ENCODE measurements at places on chromosomes 6 and 20. TPM values are rescaled to one million over a fixed set of nuclear protein-coding genes. Genes with fewer than 3 reads are reported as not detected.
A peak's percentile ranks its signal among the peaks of the same experiment; 100 is the strongest.

GRCh38 chr20:16709017-16709416 is 20.8 kb upstream of the SNRPB2 start:
- DNase-seq, result no peak

GRCh38 chr6:139757784-139758183 is 383.3 kb upstream of the CITED2 start:
- no peak for DNase-seq

The ADGRB3 gene
- not detected for total RNA-seq

GRCh38 chr20:651713-652614 is 1.0 kb downstream of the SRXN1 start:
- DNase-seq, result peak; percentile 48

DNA sequence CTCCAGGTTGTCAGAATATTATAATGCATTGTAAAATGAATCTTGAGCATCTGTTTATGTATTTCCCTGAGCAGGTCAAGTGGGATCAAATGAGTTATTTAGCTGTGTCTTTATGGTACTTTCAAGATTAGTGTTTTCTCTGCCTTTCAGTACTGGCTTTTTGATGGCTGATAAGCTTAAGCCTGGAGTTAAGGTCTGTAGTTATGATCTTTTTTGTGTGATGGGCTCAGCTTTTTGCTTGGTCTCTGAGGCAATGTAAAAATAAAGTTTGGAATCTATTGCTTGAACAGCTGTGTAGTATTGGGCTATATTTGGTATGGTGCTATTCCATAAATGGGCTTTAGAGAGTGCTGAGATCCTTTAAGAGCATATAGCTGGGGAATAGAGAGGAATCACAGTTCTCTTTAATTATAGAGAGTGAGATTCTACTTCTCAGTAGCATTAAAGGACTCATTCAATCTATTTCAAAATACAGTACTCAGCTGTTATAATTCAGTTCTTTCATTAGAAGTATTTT is 40.7 kb downstream of the ZNF451 start:
- DNase-seq, result no peak

GRCh38 chr6:44537306-44538049 is 150.0 kb downstream of the CDC5L start:
- DNase-seq, result no peak

The ADGRG6 gene
- total RNA-seq, result 33.4 TPM

DNA sequence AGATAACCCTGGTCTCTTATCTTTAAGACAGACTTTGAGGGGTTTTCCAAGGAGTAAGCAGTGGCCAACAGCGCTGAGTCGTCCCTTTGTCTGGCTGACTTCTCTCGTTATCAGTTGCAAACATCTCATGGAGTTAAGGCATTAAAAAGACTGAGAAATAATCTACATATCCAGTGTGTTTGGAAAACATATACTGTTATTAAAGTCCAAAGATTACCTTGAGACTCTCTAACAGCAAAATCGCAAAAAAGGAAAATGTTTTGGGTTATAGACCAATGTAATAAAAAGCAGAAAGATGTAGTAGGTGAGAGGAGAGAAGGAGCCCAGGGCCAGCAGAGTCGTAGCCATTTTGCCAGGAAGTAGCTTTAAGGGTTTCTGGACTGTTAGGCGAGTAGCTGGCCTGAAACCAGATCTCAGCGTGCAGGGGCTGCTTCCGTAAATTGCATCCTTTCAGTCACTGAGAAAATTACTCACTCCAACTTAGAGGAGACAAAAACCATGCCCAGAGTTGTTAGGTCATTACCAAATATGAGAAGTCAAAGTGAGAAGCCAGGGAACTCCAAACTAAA is 24.6 kb downstream of the MYLK4 start:
- DNase-seq, result no peak

DNA sequence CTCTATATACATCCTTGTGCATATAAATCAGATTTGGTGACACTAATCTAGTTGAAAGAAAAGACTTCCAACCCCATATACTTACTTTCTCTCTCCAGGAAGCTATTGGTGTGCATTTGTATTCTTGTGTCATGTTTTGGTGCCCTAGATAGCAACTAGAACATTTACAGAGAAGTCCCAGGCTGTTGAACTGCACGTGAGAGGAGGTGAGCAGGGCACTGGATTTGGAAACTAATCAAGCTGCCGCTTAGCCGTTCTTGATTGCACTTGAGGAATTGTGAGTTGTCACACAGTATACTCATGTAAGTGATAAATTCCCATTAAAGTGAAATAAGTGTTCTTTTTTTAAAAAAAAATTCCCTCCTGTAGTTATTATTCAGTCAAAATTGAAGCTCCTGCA is 7.6 kb downstream of the WRNIP1 start:
- no peak for DNase-seq

DNA sequence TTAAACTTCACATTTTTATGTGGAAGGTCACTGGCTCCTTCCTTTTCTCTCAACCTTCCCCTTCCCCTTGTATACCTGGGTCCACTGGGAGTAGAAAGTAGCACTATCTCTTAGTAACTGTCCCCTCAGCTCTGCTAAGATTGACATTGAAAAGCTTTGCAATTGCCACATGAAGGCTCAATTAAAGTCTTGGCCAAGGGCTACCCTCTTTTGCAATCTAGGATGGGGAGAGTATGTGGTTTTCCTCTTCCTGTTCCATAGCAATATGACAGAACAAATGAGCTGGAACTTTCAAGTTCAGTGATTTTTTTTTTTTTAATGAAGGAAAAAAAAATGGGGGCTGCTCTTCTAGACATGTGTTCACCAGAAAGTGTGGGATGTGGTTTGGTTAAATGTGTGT is 37.1 kb downstream of the PROKR2 start:
- no peak for DNase-seq

- DNase-seq, result peak; percentile 99
Measured at GRCh38 chr6:37244430-37245310, 12.9 kb upstream of the TBC1D22B start.

- peak; percentile 89 for DNase-seq
Measured at GRCh38 chr6:110285306-110286060, 72.7 kb downstream of the METTL24 start.

The PAQR8 gene
- 3.9 TPM for total RNA-seq

- DNase-seq, result no peak
Measured at GRCh38 chr6:24079076-24079475, 46.9 kb upstream of the NRSN1 start.

DNA sequence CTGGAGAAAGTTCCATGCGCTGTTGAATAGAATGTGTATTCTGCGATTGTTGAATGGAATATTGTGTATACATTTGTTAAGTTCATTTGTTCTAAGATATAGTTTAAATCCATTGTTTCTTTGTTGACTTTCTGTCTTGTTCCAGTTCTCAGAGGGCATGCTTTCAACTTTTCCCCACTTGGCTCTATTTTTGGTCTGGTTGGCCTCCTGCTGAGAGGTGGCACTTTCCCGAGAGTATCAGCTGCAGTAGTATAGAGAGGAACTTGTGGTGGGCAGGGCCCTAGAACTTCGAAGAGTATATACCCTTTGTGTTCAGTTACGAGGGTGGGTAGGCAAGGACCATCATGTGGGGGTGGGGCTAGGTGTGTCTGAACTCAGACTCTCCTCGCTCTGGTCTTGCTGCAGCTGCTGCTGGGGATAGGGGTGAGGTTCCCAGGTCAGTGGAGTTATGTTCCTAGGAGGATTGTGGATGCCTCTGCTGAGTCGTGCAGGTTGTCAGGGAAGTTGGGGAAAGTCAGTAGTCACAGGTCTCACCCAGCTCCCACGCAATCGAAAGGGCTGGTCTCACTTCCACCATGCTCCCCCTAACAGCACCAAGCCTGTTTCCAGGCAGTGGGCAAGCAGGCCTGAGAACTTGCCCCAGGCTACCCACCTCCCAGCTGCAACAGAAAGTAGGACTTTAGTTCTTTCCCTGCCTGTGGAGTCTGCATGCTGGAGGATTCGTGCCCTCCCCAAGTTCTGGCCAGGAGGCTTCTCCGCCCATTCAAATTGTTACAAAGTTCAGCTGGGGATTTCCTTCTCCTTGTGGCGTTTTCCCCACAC is 118.9 kb upstream of the SSTR4 start:
- DNase-seq, result no peak

The COL21A1 gene
- total RNA-seq, result not detected

GRCh38 chr6:33633462-33634158 is 12.5 kb downstream of the ITPR3 start:
- DNase-seq, result peak; percentile 61

The MUC22 gene
- total RNA-seq, result not detected

The TAF4 gene
- total RNA-seq, result 3.7 TPM

- DNase-seq, result peak; percentile 31
Measured at GRCh38 chr6:25050356-25050755, 114.6 kb upstream of the RIPOR2 start.

DNA sequence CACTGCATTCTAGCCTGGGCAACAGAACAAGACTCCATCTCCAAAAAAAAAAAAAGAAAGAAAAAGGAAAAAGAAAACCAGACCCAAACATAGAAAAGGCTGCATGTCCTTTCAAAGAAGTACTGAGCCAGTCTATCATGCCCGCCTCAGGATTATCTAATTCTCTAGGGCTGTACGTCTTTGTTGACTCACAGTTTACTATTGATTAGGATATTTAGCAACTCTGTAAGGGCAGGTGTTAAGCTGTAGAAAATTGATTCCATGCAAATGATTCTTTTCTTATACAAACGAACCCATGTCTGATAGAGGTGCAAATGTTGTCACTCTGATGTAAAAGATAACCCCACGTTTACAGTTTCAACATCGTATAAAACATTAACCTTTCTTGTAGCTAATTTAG is 209.0 kb downstream of the TTLL2 start:
- DNase-seq, result no peak

DNA sequence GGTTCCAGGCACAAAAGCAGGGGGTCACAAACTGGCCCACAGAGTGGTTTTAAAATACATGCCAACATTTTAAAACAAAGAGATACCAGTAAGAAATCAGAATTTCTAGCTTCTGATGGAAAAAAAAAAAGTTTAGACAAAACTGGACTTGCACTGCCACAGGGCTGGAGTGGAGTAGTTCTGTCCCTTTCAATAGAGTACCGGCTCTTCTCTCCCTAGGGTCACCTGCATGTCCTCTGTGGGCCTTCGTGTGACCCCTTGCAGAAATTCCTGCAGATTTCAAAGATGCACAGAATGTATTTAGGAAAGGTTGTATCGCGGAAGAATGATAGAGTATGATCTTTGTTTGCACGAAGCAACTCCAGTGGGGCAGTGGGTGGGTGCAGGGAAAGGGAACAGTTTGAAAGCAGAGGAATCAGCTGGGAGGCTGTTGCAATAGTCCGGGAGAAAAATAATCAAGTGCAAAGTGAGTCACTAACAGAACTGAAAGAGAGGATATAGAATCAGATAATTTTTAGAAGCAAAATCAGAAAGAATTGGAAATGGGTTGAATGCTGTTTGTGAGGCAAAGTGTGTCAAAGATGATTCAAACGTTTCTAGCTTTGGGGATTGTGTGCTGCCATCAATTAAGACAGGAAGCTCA is 97.3 kb upstream of the STXBP5 start:
- no peak for DNase-seq

DNA sequence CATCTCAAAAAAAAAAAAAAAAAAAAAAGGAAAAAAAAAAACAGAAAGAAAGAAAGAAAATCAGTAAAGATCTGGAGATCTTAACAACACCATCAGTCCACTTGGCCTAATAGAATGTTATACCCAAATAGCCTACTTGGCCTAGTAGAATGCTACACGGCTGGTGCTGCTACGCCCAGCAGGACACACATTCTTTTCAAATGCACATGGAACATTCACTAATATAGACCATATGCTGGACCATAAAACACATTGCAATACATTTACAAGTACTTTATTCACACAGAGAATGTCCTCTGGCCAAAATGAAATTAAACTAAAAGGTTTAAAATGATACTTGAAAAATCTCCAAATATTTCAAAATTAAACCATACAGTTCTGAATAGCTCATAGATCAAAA is 80.0 kb upstream of the TNFAIP3 start:
- DNase-seq, result no peak

The FABP7 gene
- 0.54 TPM for total RNA-seq

DNA sequence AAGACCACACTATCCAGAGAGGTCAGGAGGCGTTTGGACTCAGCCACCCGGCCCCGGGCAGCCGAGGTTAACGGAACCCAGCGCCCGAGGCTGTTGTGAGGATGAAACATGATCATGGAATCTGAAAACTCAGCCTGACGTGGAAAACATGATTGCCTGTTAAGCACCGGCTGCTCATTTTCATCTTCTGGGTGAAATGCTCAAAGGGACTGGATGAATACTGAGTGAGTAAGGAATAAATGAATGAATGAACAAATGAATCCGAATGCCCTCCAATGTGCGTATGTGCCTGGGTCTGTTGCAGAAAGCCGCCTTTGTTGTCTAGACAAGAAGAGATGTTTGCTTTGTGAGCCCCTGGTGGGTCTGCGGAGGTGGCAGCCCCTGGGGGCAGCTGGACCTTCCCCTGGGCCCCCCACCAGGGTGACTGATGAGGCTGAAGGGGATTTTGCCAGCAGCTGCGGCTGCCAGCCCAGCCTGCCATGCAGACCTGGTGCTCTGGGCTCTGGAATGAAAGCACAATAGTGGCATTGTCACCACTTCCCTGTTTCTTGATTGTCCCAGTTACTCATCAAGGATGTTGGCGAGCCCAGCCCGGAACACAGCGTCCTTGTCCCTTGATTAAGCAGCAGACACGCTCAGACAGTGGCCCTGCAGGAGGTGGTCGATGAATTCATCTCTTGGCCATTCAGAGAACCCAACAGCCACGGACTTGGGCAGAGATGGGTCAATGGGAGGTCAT is 211.1 kb downstream of the ANKRD60 start:
- peak; percentile 98 for DNase-seq

DNA sequence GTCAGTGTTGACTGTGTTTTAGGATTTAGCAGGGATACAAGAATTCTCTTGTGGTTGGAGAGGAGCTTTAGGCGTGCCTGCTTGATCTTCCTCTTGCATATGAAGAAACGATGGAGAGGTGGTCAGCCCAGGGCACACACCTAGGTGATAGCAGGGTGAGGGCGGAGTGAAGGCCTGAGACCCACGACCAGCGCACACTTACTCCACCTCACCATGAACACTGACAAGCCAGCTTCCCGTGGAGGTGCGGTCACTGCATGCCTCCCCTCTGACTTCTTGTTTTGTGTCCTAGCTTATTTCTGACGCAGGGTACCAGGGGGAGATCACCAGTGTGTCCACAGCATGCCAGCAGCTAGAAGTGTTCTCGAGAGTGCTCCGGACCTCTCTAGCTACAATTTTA is 8.1 kb downstream of the NELFCD start:
- DNase-seq, result no peak

The SEMG1 gene
- total RNA-seq, result not detected

DNA sequence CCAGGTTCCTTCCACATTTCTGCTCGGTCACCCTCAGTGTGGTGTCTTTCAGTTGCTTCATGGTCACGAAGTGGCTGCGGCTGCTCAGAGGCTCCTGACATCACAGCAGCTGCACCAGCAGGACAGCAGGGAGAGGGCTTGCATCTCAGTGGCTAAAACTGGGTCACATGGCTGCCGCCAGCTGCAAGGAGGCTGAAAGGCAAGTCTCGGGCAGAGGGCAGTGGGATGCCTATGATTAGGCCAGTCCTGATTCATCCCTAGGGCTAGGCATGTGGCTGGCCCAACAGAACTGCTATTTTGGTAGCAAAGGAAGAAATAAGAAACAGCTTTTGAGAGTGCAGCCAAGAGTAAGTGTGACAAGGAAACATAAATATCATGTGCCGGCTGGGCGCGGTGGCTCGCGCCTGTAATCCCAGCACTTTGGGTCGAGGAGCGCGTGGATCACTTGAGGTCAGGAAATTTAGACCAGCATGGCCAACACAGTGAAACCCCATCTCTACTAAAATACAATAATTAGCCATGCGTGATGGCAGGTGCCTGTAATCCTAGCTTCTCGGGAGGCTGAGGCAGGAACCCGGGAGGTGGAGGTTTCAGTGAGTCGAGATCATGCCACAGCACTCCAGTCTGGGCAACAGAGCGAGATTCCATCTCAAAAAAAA is 46.6 kb downstream of the RBM38 start:
- no peak for DNase-seq

The DEFB124 gene
- total RNA-seq, result not detected

GRCh38 chr6:146851837-146852236 is 253.1 kb downstream of the ADGB start:
- no peak for DNase-seq
